ENCODE measurements at places on chromosomes 1 and 21.

DNA sequence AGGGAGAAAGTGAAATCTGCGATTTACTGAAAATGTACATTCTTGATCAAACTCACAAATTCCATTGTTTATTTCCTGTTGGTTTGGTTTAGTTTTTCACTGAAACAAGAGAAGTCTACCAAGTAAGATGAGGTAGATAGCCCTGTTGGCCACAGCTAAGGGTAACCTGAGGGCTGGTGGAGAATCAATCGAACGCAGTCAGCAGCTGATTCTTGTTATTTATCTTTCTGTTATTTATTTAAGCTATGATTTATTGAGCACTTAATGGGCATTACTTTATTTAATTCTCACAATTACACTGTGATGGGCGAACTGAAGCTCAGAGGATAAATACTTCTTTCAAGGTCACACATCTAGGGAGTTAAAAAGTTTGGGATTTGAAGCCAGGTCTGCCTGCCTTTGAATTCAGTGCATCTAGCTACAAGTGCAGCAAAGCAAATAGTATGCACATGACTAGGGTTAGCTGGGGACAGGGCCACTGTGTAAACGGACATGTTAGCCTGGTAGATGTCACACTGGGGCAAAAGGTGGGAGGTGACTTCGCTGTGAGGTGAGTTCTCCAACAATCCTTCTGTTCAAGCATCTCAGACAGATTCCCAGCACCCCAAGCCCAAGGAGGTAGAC is 106.5 kb upstream of the GADD45A start:
- DNase-seq, result no peak

DNA sequence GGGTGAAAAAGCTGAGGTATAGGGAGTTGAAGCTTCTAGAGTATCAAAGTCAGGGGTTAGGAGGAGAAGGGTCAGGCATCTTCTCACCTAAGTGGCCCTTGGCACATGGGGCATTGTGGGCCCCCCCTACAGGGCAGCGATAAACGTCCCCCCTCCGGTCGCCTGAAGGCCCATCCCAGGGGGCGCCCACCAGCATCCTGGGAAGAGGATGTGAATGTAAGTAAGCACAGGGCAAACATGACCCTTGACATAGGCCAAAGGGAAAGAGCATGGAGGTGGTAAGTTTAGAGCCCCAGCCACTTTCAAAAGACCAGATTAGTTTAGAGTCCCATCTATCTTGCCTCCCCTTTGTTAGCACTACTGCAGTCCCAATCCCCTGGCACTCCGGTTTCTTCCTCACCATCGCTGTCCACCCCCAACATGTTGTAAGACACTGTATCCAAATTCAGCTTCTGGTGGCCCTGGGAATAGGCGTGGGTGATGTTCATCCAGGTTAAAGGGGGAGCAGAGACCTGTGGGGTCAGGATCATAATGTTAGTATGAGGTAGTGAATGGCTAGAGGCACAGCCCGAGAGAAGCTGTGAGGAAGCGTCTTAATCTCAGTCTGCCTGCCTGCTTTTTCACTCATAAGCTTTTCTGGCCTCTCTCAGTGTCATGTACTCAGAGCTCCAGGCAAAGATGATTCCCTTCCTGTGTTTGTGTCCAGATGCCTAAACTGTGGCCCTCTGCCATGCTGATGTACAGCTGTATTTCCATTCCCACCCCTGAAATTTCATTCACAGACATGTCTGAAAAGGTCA is 2.7 kb downstream of the ITGA10 start:
- no peak for DNase-seq

DNA sequence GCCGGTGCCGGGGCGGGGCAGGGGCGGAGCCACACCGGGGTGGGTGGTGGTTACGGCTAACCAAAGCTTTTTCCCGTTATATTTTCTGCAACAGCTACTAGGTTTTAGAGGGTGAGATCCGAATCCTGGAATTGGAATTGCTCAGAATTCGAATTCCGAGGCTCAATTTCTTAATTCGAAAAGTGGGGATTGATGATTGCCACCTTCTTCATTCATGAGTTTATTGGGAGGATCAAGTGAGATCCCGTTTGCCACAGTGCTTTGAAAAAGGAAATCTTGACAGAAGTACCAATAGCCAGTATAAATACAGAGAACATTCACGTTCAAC is 207 bp upstream of the SVBP start:
- no peak for DNase-seq

GRCh38 chr1:172766462-172766861 is 107.6 kb downstream of the FASLG start:
- DNase-seq, result no peak

GRCh38 chr1:21828075-21828474 is 16.0 kb downstream of the LDLRAD2 start:
- no peak for DNase-seq

DNA sequence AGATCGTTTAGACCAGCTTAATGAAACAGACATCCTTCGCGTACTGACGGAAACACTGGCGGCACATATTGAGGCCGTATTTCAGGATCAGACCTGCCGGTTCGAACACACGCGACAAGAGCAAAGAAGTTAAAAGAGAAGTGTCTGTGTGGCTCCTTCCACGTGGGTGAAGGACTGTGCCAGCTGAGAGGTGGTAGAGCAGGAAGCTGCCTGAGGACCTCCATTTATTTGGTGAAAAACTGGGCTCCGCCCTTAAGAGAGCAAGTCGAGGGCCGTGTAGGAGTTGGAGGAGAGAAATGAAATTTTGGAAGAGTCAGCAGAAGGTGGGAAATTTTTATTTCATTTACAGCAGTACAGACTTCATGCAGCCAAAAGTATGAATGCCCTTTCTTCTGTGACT is 38.8 kb upstream of the ADORA3 start:
- no peak for DNase-seq

- no peak for DNase-seq
These were observed 18.4 kb downstream of the MTX1 start for GRCh38 chr1:155226910-155227260.

DNA sequence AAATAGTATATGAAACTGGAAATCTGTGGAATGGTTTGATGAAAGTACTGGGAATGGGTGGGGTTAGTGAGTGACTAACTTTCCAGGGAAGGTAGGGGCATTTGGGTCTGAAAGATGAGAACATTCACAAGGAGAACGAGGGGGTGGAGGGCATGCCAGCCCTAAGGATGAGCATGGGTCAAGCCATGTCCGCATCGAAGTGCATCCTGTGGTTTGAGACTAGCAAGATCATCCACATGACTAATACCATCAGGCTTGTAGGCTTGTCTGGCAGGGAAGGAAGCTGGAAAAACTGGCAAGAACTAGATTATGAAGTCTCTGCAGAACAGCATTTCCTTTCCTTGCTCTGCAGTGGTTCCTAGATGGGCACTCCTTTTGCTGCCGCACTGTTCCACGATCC is 70.4 kb upstream of the UBE2U start:
- DNase-seq, result peak; percentile 85

- DNase-seq, result peak; percentile 39
These were observed 590.4 kb upstream of the PLXNA2 start for GRCh38 chr1:208834381-208835096.

DNA sequence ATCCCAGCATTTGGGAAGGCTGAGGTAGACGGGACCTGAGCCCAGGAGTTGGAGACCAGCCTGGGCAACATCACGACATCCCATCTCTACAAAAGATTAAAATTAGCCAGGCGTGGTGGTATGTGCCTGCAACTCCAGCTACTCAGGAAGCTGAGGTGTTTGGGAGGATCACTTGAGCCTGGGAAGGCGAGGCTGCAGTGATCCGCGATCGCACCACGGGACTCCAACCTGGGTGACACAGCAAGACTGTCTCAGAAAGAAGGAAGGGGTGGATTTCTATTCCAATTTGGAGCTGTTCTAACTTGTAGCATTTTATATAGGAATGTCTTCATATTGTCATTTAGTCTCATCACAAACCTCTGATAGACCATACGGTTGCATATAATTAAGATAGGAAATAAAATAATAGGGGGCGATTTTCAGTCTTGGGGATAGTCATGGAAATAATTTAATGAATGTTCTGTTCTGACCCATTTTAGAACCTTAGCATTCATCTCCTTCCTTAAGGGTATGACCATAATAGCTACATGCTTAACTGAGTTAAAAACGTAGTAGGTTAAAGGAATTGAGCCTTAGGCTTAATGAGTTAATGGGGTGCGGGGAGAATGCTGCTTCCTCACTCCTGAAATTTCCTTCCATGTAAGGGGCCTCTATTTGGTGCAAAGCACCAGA is 93.1 kb downstream of the ADCY10 start:
- DNase-seq, result no peak

DNA sequence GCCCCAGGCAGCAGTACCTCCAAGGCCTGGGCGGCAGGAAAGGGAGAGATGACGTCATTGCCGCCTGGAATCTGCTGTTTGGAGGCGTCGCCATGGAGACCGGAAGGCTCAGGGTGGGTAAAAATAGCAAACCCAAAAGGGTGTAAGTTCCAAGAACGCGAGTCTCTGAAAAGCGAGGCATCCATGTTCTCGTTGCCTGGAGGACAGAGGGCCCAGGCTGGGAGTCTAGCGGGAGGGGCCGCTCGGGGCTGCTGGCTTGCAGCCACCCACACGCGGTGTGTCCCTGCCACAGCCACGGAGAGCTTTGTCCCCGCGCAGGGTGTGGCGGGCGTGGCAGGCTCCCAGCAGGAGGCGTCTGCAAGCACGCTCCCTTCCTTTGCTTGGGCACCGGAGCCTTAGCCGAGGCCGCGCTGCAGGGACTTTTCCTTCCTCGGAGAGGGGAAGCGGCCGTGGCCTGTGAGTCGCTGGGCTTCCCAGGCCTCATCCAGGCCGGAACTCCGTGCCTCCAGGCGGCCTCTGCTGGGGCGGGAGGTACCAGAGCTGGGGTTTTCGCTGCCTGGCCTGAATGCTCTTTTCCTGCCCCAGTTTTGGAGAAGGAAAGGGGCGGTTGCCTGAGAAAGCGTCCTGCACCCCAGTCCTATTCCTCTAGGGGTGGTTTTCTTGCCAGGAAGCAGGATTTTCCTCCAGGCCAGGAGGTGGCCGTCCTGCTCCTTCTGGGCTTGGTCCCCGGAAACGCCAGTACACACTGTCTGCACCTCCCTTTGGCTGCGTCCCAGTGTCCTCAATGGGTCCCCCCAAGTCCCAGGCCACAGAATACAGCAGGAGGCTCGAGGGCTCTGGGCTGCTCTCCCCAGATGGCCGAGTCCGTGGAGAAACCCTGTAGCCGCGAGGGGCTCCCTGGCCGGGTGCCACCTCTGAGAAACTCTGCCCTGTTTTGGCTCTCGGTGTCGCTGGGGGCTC is 15.3 kb upstream of the SKI start:
- DNase-seq, result peak; percentile 98

- no peak for DNase-seq
These were observed 664.4 kb downstream of the LMO4 start for GRCh38 chr1:87993051-87993450.

GRCh38 chr1:33382661-33383415 is 48.1 kb downstream of the PHC2 start:
- DNase-seq, result no peak

DNA sequence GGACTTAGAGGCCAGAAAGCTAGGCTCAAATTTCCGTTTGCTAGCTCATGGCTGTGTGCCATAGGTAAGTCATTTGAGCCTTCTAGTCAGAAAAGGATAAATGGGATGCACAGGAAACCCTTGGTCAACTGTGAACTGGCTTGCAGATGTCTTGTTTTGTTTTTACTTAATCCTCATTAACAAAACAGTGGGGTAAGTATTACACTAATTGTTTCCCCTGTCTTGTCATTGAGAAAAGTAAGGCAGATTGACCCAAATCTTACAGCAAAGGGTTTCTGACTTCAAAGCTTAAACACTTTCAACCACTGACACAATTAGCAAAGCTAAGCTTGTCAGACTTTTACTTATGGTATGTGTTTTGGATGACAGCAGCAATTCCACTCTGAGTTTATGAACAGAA is 291.3 kb downstream of the NTNG1 start:
- DNase-seq, result no peak

GRCh38 chr1:63935143-63935542 is 161.3 kb downstream of the ROR1 start:
- DNase-seq, result no peak

DNA sequence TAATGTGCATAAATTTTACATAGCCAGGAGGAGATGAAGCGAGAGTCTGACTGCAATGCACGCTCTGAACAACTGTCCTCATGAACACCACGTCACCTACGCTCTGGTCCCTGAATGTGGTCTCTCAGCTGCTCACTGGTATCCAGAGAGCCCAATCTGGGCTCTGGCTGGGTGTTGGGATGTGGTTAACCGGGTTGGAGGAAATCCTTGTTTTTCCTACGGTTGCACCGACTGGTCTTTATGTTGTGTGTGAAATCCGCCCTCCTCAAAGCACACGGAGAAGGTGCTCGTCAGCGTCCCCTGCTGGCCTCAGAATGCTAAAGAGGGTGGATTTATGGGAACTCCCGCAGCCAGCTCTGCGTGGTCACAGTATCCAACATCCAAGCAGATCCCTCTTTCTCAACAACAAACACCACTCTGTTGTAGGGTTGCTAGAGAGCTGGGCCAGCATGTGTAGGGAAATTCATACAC is 51.8 kb upstream of the FAM89A start:
- DNase-seq, result peak; percentile 11

DNA sequence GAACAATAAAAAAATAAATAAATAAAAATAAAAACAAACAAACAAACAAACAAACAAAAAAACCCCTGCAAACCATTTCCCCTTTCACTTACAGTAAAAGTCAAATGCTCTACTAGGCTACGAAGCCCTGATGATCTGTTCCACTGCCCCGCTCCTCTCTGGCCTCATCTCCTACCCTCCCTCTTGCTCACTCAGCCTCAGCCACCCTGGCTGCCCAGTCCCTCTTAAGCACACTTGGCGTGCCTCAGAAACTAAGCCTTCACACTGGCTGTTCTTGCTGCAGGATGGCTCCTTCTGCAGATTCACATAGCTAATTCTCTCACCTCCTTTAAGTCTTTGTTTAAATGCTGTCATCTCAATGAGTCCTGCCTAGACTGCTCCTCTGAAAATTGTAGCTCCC is 30.8 kb upstream of the UHMK1 start:
- DNase-seq, result no peak

DNA sequence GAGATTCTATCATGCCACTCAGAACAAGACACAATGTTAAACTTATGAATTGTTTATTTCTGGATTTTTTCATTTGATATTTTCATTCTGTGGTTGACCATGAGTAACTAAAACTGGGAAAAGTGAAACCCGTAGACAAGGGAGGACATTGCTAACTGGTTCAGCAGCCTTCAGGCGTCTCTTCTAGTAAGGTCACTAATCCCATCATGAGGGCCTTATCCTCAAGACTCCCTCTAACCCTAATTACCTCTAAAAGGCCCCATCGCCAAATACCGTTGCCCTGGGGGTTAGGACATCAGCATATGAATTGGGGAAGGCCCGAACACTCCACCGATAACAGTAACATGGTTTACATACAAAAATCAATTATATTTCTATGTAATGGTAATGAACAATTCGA is 247.6 kb downstream of the TM2D1 start:
- DNase-seq, result no peak

Data from fibroblast of skin of right quadriceps (primary cell).